Tongue (tissue), 3 donors: ENCODE measurements at places on chromosomes 3 and 15. TPM values are rescaled to one million over a fixed set of nuclear protein-coding genes. Genes with fewer than 3 reads are reported as not detected.

Gene CADM2
- 13.3 TPM for total RNA-seq

DNA sequence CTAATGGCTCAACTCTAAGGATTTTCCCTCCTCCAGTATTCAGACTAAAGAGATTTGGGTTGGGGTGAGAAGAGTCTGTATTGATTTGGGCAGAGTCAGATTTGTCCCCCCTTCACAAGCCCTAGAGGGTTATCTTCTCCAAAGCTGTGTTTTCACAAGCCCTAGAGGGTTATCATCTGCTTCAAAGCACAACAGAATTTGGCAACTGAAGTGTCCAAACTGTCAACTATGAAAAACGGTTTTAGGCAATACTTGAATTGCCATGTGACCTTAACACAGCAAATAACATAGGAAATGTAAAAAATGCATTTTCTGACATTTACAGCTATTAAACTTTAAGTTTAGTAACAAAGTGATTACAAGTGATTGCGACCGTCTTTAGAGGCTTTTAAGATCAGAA is 119.9 kb downstream of the IMPG2 start:
- no peak for DNase-seq

DNA sequence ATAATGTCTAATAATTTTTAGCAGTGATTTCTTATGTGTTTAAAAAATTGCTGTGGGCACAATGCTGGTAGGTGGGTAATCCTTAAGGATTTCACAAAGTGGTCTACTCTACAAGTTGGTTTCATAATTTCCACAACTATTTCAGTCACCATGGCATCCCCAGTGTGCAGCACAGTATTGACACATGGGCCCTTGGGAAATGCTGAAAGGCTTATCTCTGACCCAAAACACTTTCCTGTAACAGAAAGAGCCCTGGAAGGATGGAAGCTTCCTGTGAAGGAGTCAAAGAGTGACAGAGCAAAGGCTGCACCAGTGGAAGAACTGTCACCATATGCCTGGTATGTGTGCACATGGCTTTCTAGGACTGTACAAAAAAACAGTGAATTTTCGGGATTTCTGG is 153.7 kb downstream of the ANO10 start:
- DNase-seq, result no peak

- peak; percentile 42 for DNase-seq
Observed at GRCh38 chr3:4416961-4417360, 50.1 kb downstream of the SUMF1 start.

DNA sequence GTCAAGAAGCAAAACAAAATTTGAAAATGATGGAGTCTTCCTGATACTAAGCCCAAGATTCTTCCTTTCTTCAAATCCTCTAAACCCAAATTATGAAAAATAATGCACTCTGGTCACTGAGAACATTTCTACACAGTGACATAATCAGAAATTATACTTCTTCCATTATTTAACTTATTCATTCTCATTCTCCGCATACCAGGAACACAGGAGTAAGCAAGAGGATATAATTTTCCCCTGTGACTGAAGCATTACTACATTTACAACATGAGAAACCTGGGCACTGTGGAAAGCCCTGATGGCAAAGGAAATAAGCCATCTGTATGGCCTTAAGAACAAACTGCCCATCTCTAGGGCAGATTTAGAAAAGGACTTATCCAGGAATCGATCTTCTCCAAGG is 47.0 kb downstream of the EXD1 start:
- no peak for DNase-seq

DNA sequence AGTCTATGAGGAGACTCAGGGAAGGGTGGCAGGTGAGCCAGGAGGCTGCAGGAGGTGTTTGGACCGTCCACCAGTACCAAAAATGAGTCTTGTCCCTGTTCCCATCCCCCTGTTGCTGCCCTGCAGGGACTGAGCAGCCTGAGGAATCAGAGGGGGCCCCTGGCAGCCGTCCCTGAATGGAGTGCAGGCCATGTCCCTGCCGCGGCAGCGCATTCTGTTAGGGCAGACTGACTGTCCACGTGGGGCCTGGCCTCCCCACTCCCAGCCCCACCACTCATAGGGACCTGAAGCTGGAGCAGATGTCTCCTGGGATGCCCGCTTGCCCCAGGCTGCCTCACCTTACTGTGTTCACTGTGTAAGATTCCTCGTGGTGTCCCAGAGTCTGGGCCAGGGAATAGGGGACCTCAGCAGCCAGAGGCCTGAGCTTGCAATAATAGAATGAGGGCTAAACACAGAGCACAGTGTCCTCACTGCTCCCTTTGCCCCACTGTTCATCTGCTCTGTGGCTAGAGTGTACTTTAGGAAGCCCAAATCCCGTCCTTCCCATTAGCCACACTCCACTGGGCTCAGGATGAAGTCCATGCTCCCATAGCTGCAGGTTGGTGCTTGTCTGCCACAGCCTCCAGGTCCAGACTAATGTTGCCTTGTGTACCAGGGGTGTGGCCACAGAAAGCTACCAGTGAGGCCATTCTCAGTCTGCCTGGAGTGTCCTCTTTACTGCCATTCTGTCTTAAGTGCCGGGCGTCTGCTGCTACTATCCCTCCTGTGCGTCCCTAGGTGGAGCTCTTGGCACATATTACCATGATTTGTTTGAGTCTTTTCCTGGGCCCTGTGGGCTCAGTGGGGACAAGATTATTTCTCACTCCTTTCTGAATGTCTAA is 63.2 kb downstream of the HCN4 start:
- DNase-seq, result peak; percentile 68

GRCh38 chr3:101675709-101676215 is 1.2 kb downstream of the ZBTB11 start:
- DNase-seq, result no peak
